ENCODE measurements at places on chromosomes 4 and X. TPM values are rescaled to one million over a fixed set of nuclear protein-coding genes. Genes with fewer than 3 reads are reported as not detected.

Gene VSIG4
- not detected for total RNA-seq

Gene AP1S2
- 74.6 TPM for total RNA-seq

Gene DOK7
- total RNA-seq, result 0.06 TPM

Gene MMGT1
- 5.0 TPM for total RNA-seq

Gene ATP7A
- total RNA-seq, result 15.4 TPM

Gene CENPVL1
- not detected for total RNA-seq

Gene FANCB
- 5.1 TPM for total RNA-seq

Gene BEX1
- 0.32 TPM for total RNA-seq

Gene CPE
- 1.6 TPM for total RNA-seq

Gene FGFR3
- 3.2 TPM for total RNA-seq

Gene MMAA
- total RNA-seq, result 2.1 TPM

Gene CD40LG
- total RNA-seq, result not detected

Gene GABRG1
- not detected for total RNA-seq
